Omental fat pad (tissue), 4 donors: ENCODE measurements at places on chromosomes 6 and 20.

- no peak for DNase-seq
Observed at GRCh38 chr6:51678905-51679620, 408.4 kb downstream of the PKHD1 start.

DNA sequence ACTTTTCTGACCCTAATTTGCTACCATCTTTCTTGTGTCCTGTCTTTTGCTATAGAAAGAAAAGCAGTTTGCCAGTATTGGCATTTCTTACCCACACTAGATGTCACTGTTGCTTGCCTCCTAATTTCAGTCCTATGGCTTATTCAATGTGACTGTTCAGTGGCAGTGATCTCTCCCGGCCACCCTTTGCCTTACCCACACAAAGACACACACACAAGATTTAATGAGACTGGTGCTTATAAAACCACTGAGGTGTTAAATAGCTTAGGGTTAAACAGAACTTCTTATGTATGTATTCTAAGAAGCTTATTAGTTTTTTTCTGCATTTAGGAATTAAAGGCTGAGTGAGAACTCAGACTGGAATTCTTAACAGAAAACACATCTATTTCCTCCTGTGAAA lies 233.6 kb upstream of the ASCC3 start:
- no peak for DNase-seq

GRCh38 chr6:81747327-81747726 lies 5.2 kb downstream of the TENT5A start:
- no peak for DNase-seq

- no peak for DNase-seq
Observed at GRCh38 chr6:36147294-36147693, 17.0 kb downstream of the MAPK13 start.

DNA sequence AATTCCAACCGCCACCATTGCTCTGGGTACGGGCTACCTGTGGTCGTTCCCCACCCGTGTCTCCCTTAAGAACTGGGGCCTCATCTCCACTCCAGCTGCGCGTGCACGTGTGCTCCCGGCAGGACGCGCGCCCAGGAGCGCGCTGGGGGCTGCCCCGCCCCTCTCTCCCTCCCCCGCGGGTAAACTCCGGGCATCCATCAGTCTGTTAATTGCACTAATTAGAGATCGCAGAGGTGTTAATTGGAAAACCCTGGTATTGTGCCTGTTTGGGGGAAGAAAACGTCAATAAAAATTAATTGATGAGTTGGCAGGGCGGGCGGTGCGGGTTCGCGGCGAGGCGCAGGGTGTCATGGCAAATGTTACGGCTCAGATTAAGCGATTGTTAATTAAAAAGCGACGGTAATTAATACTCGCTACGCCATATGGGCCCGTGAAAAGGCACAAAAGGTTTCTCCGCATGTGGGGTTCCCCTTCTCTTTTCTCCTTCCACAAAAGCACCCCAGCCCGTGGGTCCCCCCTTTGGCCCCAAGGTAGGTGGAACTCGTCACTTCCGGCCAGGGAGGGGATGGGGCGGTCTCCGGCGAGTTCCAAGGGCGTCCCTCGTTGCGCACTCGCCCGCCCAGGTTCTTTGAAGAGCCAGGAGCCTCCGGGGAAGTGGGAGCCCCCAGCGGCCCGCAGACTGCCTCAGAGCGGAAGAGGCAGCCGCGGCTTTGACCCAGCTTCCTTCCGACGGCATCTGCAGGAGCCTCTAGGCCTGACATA lies 14.4 kb downstream of the FOXP4 start:
- DNase-seq = no peak

DNA sequence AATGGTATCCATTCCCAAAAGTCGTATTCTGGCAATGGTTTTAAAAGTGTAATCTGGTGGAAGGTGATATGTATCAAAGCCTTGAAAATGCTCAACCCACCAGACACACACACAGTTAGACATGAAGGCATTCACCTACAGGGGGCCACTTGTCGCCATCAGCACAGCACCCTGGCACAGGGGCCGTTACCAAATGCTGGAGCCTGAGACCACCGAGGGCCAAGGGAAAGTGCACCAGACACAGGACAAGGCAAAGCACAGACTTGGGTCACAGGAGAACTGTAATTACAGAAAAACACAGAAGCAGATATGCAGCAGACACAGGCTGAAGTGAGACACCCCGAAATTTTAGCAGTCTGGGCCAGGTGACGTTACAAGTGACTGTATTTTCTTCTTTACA lies 9.3 kb downstream of the TAF4 start:
- no peak for DNase-seq

- DNase-seq = no peak
Observed at GRCh38 chr6:76852776-76853175, 610.5 kb downstream of the HTR1B start.

GRCh38 chr6:105611606-105612005 lies 208.7 kb upstream of the PREP start:
- DNase-seq = no peak

- no peak for DNase-seq
Observed at GRCh38 chr6:161465403-161465802, 191.5 kb upstream of the AGPAT4 start.

DNA sequence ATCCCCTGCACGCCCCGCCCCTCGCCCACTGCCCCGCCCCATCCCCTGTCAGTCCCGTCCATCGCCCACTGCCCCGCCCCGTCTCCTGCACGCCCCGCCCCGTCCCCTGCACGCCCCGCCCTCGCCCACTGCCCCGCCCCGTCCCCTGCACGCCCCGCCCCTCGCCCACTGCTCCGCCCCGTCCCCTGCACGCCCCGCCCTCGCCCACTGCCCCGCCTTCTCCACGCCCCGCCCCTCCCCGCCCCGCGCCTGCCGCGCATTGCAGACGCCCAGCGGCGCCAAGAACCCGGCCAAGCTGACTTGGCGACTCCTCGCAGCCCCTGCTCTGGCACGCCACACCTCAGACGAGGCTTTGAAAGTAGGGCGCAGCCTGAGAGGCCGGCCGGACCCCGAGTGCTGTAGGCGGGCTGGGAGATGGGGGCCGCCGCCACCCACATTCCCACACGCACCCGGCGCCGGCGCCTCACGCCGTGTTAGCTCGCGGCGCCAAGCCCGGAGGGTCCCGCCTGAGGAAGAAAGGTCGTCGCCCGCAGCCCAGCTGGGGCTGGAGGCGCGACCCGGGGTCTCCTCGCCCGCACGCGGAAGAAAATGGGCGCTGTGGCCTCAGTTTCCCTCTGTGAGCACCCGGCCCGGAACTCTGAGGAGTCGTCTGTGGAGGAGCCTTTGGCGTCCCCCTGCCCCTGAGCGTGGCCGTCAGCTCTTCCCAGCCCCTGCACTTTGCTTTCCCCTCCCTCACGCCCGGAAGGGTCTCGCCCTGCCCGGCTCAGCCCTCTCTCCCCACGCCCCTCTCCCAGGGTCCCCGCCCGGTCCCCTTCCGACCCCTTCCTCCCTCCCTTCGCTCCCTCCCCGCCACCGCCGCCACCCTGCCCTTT lies at the start of gene RAD21L1:
Gene RAD21L1 (plus strand): TSS at position 262 of the 872 bp plus-strand sequence. CDS start 2,410 bp downstream, outside the sequence.
- peak; percentile 55 for DNase-seq

DNA sequence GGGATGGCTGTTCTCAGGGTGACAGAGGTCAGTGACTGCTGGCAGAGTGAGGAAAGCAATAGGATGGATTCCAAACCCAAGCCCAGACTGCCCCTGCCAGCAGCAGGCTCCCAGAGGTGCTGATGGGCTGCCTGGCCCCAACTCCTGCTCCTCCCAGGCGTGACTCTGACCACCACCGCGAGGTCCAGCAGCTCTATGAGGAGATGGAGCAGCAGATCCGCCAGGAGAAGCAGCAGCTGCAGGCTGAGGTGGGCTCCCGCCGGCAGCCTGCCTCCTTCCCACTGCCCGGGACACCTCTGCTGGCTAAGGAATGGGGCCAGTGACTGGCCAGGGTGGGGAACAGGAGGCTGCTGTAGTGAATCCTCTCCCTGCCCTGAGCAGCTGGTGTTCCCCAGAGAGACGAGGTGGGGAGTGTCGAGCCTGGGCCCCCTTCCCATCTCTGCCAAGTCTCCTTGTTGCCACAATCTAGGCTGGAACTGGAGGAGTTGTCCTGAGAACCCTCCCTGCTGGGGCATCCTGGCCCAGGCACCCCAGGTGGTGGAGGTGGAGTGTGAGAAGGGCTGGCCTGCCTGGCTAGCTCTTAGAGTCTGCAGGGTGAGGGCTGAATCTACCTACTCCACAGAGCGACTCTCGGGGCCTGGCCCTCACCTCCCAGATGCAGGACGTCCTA lies 20.4 kb downstream of the RAB44 start:
- DNase-seq = no peak

DNA sequence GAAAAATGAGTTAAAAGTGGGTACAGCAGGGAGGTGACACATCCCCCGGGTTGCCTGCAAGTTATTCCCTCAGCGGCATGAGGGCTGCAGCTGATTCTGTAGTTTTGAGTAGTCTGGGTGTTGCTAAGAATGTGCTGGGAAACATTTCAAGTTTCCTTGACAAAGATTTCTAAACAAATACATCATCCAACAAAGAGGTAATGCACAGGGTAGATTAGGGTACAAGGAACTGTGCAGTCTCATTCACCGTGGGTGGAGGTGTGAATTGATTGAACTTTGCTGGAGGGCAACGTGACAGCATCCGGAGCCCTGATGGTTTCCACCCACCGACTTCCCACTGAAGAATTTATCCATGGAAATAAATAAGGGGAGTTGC lies 21.8 kb downstream of the CASS4 start:
- no peak for DNase-seq

- no peak for DNase-seq
Observed at GRCh38 chr6:136809091-136809860, 13.1 kb upstream of the PEX7 start.

DNA sequence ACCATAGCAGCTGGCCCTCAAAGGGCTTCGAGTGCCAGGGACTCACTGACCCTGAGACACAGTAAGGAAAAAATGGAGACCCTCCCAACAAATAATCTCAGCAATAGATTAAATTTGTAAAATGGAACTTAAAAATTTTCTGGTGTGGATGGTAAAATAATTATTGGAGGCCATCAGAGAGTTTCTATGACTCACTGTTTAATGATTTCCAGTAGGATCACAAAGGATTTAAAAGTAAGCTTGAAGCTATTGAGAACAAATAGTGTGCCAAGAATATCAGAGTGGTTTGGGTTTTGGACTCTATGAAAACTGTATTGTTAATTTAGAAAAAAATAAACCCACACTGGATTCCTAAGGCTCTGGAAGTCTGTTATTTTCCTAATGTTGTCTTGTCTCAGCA lies 115.2 kb upstream of the AKIRIN2 start:
- no peak for DNase-seq

GRCh38 chr20:50306478-50307423 lies 116.1 kb downstream of the CEBPB start:
- DNase-seq = no peak

GRCh38 chr6:102553214-102553613 lies 1159.7 kb downstream of the GRIK2 start:
- no peak for DNase-seq

GRCh38 chr6:157221049-157221816 lies 102.1 kb downstream of the TMEM242 start:
- no peak for DNase-seq

GRCh38 chr20:39850821-39851330 lies 838.2 kb downstream of the MAFB start:
- DNase-seq = no peak

- DNase-seq = no peak
Observed at GRCh38 chr6:104606361-104606760, 253.4 kb downstream of the HACE1 start.

DNA sequence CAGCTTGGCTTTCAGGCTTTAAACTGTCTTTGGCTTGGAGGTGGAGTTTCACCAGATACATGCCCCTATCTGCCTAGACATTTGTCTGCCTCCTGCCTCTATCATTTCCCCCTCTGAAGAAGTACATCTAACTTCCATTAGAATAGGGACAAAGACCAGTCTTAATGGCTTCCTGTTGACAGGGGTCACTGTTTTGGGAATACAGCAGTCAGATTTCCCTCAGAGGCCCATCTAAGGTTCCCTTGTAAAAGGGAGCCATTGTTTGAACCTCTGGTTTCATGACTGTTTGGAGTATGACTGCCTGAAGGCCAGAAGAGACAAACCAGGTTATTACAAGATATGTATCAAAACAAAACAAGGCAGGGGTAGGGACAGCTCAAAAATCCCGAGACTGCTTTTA lies 665.7 kb upstream of the GJE1 start:
- no peak for DNase-seq

- no peak for DNase-seq
Observed at GRCh38 chr20:32523613-32524213, 61.4 kb downstream of the NOL4L start.

DNA sequence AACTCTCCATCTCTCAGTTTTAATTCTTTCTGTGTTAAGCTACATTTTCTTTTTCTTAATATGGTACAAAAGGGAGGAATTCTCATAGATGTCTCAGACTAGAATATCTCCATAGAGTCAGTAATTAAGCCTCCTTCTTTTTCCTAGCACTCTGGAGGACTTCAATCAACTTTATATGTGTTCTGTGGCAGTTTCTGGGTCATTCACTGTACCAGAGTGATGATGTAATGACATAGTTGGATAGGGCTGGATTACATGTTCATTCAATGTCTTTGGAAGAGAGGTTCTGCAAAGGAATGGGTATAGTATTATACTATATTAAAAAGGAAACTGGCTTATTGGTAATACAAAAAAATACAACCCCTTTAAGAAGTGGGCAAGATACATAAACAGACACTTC lies 318.3 kb upstream of the OPRM1 start:
- DNase-seq = no peak

- no peak for DNase-seq
Observed at GRCh38 chr6:168641446-168641845, 200.5 kb downstream of the SMOC2 start.

- no peak for DNase-seq
Observed at GRCh38 chr20:51418137-51418529, 124.4 kb downstream of the NFATC2 start.

DNA sequence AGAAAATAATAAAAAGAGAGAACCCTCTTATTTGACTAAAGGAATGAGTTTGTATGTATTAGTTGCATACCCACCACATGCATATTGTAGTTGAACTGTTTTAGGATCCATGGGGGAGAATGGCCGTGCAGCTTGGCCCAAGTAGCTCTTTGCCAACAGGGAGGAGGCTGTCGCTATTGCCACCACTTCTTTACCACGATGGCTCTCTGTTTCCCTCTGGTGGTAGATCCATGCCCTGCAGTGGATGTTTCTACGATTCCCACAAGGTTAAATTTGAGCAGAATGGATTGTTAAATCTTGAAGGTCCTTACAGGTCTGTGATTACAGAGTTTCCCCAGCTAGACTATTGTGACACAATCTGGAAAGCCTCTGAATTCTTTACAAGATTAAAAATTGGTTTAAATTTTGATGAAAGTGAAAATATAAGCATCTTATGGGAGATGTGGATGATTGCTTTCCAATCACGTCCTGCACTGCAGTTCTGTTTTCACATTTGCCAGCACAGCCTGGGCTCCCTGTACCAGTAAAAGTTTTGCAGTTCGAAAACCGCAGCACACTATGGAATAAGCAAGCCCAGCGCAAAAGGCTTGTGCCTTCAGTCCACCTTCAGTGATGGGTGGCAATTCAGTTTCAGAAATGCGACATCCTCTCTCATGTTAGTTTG lies 34.4 kb upstream of the FNDC1 start:
- peak; percentile 72 for DNase-seq
